ENCODE measurements at places on chromosomes 4 and X.

DNA sequence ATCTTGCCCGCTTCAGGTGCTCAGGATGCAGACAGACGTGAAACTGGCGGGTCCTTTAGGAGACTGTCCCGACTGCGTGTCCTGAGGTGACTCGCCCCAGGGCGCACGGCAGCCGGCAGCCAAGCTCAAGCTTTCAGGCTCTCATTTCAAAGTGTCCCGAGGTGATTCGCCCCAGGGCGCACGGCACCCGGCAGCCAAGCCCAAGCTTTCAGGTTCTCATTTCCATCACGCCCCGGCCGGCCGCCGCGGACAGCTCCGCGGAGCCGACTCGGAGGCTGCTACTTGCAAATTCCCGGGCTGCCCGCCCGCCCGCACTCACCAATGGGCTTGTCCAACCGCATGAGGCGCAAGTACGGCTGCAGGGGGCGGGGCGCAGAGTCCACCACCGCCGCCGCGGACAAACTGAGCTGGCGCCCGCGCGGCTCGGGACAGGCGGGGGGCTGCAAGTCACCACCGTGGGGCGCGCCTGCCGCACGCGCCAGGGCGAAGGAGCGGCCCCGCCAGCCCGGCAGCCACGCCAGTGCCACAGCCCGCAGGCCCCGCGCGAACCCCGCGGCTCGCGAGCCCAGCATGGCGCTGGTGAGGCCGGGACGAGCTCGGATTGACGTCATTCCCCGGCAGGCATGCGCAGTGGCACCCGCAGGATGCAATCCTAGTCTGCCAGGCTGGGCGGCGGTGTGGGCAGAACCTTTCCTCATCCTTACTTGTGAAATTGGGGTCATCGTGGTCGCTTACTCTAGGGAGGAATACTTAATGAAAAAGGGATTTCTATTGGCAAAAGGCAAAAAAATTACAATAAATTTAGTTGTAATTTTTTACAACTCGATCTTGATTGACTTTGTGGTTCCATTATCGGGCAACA, at the start of gene COQ2:
COQ2 (minus strand) TSS at position 606 of the 862 bp plus-strand sequence; CDS start at position 572, 34 bp downstream.
- peak; percentile 97 for DNase-seq

- DNase-seq: no peak
Measured at GRCh38 chr4:39062094-39062769, at the start of gene KLHL5. Gene KLHL5 (plus strand): TSS chr4:39062232. CDS start chr4:39062653, 421 bp downstream.

GRCh38 chrX:20151689-20152088, 10.1 kb upstream of the EIF1AX start:
- no peak for DNase-seq

- no peak for DNase-seq
Measured at GRCh38 chr4:74037076-74037955, 1.2 kb downstream of the CXCL3 start.

DNA sequence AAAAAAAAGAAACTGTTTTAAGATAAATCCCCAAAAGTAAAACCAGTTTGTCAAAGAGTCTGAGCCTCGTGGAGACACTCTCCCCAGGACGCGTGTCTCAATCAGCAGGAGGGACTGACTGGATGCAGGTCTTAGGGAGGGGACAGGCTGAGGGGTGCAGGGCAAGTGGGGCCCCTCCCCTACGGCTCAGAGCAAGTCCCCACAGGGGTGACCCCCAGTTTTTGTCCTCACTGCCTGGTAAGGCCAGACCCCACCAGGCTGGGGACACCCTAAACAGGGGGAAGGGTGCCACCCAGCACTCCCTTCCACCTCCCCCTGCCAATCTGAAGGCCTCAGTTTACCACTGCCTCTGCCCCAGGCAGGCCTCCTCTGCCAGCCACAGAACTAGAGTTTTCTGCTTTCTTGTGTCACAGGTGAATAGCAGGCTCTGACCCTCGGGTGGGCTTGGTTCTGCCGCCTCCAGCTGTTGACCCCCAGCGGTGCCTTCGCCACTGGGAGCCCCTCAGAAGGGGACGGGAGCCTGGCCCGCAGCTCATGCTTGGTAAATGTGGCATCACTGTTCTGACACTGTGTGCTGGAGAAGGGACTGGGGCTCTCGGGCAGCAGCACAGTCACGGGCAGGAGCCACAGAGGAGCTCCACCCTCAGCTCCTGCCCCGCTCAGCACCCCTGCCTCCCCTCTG, 69.8 kb upstream of the MXD4 start:
- no peak for DNase-seq

DNA sequence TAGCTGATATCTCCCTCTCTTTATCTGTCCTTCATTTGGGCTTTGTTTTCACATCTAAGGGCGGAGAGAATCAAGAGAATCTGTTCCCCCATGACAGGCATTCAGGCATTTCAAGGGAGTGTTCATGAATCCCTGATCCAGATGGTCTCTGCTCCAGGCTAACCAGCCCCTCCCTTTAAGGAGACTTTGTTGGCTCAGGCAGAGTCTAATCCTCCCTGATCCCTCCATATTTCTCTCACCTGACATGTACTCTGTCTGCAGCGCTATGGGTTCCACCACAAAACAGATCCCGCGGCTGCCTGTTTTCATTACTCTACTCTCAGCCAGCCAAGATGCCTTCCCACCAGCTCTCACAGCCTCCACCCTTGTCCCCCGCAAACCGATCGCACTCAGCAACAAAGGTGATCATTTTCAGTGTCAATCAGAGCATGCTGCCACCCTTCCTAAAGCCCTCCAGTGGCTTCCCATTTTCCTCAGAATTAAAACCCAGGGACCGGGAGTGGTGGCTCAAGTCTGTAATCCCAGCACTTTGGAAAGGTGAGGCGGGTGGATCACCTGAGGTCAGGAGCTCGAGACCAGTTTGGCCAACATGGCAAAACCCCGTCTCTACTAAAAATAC, 30.3 kb upstream of the SLC2A9 start:
- no peak for DNase-seq

- peak; percentile 76 for DNase-seq
Measured at GRCh38 chr4:6753103-6753560, 29.4 kb upstream of the KIAA0232 start.

- DNase-seq: no peak
Measured at GRCh38 chr4:152817331-152817730, 37.6 kb downstream of the ARFIP1 start.

DNA sequence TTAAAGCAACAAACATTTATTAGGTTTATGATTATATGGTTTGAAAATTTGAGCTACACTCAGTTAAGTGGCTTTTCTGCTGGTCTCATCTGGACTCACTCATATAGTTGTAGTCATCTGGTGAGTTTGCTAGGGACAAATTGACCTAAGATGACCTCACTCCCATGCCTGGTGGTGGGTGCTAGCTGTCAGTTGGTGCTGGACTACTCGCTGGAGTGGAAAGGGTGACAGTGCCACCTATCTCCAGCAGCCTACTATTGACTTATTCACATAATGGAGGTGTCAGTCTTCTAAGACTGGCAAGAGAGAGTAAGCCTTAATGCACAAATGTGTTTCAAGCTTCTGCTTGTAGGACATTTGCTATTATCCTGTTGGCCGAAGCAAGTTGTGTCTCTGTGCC, 88.2 kb downstream of the TASL start:
- no peak for DNase-seq

- no peak for DNase-seq
Measured at GRCh38 chr4:88623097-88623496, 30.8 kb downstream of the HERC3 start.

DNA sequence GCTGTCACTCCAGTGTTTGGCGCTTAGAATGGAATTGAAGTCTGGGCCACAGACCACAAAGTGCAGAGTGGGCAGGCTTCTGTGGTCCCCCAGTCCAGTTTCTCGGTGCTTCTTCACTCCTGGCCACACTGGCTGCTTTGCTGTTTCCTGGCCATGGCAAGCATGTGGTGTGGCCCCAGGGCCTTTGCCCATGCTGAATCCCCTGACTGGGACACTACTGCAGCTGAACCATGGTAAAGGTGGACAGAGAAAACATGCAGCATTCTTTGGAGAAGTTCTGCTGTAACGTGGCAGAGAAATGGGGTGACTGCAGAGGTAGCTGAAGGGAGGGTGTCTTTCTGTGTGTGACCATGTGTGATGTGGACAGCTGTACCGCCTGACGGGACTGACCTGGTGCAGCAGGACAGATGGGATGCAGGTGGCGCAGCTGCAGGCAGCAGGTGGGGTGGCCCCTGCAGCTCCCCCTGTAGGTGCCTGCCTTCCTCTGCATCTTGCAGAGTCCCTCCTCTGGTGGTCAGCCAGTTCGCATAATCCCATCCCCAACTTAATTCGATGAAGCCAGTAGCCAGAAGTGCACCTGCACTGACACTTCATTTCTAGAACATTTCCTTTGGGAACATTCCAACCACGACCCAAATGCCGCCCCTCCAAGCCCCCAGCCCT, 13.2 kb upstream of the S100P start:
- no peak for DNase-seq

GRCh38 chrX:17774053-17774452, 36.8 kb downstream of the SCML1 start:
- DNase-seq: no peak

DNA sequence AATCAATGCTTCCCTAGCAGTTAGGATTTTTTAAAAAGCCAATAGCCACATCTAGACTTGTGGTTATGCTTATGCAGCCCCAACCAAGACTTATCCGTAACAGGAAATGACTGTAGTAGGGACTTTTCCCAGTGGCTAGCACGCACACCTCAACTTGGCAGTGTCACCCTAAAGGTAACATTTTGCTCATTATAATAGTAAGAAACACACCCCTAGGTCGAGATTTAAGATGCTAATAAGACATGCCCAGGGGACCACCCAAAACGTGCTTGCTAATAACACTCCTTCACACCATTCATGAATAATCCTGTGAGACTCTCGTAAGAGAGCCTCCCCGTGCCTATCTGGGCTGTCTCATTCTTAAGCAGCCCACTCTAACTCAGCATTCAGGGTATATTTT, 195.3 kb downstream of the CHIC1 start:
- no peak for DNase-seq

DNA sequence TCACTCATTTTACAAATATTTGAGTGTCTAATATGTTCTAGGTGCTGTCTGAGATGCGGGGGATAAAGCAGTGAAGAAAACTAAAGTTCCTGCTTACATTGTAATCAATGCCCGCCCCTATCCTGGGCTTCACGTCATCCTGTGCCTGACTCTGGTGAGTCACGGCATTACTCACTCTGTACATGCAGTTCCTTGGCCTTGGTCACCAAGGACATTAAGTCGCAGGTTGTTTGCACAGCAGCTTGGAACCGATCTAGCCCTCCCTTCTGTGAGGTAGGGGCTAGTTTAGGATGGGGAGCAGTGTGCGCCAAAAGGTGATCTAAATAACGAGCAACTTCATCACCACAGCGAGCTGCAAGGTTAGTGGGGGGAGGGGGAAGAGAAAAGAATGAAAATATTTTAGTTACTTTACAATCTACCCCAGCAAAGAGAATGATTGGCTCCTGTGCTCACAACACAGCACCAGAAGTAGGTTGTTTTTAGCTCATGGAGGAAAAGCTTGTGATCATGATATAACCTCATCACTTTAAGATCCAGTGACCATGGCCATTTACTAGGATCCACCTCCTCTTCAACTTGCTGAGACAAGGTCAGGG, 48.0 kb upstream of the HDAC8 start:
- peak; percentile 43 for DNase-seq

DNA sequence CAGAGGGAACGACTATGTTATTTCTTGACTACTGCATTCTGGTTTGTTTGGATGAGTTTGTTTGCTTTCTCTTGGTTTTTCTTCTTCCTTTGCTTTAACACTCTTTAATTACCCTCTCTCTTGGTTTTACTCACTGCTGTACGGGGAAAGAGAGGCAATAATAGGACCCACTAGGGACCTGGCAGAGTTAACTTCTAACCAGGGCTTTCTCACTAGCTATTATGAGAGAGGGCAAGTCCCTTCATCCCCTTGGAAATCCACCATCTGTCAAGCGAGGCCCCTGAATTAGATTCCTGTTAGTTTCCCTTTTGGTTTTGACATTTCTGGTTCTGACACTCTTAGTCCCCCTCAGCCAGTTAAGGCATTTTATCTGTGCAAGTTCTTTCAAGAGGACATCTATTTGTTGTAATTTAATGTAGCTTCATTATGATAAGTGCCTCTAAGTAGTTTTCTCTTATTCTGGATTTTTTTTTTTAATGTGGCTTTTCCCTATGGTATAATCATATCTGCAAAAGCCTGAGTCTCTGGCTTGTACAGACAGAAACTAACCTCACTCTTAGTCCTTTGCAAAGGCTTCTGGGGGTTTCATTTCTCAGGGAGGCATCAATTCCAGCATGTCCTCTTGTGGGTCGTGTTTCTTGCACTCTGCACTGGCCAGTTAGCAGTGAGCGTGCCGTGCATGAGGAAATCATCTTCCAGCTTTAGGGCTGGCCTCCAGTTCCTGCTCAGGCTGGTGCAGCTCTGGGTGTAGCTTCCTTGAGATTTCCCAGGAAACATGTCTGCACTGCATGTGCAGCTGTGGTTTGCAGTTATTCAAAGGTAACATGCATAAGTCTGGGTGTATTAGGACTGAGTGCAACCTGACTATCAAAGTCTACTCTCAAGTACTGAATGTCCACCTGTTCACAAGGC, 221.3 kb downstream of the STIM2 start:
- no peak for DNase-seq

- DNase-seq: no peak
Measured at GRCh38 chr4:51851937-51852290, 9.0 kb downstream of the DCUN1D4 start.

GRCh38 chr4:17027495-17027894, 129.1 kb upstream of the LDB2 start:
- no peak for DNase-seq

All from right cardiac atrium (tissue), 5 donors.